GF-D8 (cell line): ENCODE measurements at places on chromosomes 4 and X.

DNA sequence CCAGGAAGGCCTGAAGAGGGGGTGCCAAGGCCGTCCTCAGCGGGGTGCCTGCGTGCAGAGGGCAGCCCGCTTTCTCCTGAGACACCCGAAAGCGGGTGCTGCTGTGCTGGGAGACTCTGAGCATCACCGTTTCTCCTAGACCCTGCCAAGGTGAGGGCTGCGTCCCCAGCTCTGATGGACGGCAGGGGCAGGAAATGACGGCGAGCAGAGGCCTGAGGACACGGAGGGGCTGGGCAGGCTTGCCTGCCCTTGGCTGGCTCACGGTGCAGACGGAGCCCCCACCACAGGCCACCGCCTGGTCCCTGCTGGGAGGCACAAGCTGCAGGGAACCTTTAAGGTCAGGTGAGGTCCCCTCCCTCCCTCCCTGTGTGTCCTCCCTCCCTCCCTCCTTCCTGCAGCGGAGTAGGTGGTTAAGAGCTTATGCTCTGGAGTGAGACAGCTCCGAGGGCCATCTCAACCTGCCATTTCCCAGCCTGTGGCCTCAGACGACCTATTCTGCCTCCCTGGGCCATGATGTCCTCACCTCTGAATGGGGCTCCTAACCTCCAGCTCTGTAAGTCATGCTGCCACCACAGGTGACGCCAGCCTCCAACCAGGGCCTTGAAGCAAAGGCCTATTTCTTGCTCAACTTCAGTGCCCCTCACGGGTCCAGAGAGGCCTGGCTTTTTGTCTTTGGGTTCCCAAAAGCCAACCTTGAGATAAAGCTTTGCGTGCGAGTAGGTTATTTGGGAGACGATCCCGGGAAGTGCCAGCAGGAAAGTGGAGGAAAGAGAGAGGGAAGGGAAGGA, 54.2 kb upstream of the GRPEL1 start:
- no peak for DNase-seq

DNA sequence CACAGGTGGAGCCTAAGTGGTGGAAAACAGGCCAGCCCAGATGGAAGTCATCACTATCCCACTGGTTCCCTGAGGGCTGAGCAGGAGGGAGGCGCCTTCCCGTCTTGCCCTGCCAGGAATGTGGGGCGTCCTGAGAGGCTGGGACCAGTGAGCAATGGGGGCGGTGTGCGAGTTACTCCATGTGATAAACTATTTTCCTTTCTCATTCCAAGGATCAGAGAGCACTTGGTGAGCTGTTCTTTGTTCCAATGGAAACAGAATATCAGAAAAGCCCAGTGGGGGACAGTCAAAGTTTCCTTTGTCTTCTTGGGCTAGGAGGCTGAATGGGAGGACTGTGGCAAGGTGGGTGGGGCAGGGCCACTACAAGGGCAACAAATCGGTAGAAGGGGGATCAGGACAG, 86.2 kb downstream of the NHSL2 start:
- no peak for DNase-seq

DNA sequence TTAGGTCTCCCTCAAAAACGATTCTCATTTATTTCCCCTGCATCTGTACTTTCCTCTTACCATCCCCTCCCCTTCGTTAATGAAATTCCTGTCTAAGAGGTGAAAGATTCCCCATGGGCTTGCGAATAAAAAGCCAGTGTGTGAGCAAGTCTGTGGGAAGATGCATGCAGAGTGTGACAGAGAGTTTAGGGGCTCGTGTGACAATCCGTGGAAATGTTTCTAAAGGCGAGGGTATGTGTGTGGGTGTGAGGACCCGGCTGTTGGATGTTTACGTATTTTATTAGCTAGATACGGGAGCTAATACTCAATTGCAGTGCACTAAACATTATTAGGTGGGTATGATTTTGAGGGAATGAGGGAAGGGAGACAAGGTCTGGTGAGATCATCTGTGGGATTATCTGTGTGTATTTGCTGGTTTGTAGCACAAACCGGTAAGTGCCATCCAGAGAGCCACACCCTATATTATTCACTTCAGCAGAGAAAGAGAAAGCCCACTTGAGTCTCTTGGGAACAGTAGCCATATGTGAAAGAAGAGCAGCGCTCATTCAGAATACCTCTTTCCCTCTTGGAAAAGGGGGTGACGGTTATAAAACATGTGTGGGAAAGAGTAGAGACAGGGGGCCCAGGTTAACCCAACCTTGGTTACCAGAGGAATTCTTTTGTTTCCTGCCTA, 893 bp upstream of the HOPX start:
- DNase-seq = no peak

DNA sequence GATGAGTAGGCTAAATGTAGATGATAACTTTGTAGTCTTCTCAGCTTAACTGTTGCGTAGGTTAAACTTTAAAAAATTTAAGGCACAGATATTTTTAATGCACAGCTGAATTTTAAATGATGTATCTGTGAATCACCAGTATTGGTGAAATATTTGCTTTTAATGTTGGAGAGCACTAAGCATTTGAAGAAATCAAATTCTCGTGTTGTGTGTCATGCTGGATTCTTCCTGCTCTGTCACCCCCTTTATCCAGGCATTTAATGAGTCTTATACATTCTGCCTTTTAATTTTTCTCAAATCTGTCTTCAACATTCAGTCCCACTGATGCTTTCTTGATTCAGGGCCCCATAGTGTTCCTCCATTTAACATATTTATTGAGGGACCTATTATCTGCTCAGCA, 76.7 kb downstream of the SLC4A4 start:
- DNase-seq = no peak
